ENCODE measurements at places on chromosomes 4 and X. TPM values are rescaled to one million over a fixed set of nuclear protein-coding genes. Genes with fewer than 3 reads are reported as not detected.
A peak's percentile ranks its signal among the peaks of the same experiment; 100 is the strongest.

IKBKG gene
- 46.0 TPM for total RNA-seq

PAGE5 gene
- total RNA-seq, result not detected

TASL gene
- total RNA-seq, result 6.2 TPM

BTK gene
- not detected for total RNA-seq

KLHL2 gene
- 27.3 TPM for total RNA-seq

GRCh38 chrX:107710617-107711391 is 64.8 kb downstream of the TSC22D3 start:
- H3K4me3 ChIP-seq, result peak overlapping the region; percentile 61
- peaks cover 43% of the 10 kb centered on the region for H3K4me1 ChIP-seq
- no peaks in the 10 kb centered on the region for H3K27me3 ChIP-seq
- DNase-seq, result peak; percentile 83

DNA sequence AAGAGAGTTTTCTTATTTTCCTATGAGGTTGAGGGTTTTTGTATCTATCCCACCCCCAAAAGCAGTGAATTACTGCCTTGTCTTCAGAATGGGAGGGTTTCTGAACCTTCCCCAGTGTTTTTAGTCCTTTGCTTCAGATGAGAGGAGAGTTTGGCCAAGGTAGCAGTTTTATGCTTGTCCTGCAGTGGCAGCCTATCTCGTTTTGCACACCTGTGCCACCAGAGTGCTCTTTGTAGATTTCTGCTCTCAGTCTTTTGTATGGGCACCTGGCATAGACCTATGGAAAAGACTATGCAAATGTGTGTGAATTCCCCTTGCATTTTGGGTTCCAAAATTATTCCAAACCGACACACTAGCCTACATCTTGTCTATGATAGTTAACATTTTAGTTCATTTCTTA is 5.8 kb downstream of the TBC1D19 start:
- H3K4me1 ChIP-seq, result peaks cover 14% of the 10 kb centered on the region
- peaks cover 1% of the 10 kb centered on the region for H3K36me3 ChIP-seq
- H3K27me3 ChIP-seq, result no peaks in the 10 kb centered on the region
- no peak for DNase-seq
- H3K4me3 ChIP-seq, result no peak overlapping the region

GRCh38 chr4:116702949-116703348 is 382.4 kb downstream of the TRAM1L1 start:
- no peaks in the 10 kb centered on the region for H3K4me1 ChIP-seq
- H3K27ac ChIP-seq, result no peak overlapping the region
- no peak for DNase-seq
- no peaks in the 10 kb centered on the region for H3K27me3 ChIP-seq

- H3K27ac ChIP-seq, result no peak overlapping the region
- H3K27me3 ChIP-seq, result no peaks in the 10 kb centered on the region
- no peak overlapping the region for H3K4me3 ChIP-seq
- DNase-seq, result no peak
Measured at GRCh38 chr4:82484996-82485783, 54.8 kb downstream of the ENOPH1 start.

- no peak overlapping the region for H3K27ac ChIP-seq
- H3K4me3 ChIP-seq, result no peak overlapping the region
- no peaks in the 10 kb centered on the region for H3K27me3 ChIP-seq
- DNase-seq, result no peak
- peaks cover 24% of the 10 kb centered on the region for H3K36me3 ChIP-seq
- H3K4me1 ChIP-seq, result peaks cover 6% of the 10 kb centered on the region
Measured at GRCh38 chr4:150999086-150999485, 16.0 kb downstream of the LRBA start.

DNA sequence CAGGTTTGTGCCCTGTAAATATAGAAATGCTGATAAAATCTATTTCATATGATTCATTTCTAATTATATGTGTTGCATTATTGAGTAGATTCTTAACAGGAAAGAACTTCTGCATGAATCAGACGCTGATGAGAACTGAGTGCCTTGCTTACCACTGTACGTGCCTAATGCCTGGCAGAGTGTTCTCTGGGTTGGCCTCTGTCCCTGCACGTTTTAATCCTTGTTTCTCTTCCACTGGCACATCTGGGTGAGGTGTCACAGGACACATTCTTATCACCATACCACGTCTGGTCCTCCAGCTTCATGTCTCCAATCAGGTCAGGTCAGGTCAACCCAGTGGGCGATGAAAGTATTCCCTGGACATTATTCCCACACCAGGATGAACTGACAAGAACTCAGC is 53.6 kb downstream of the KLF3 start:
- peaks cover 2% of the 10 kb centered on the region for H3K36me3 ChIP-seq
- no peak for DNase-seq
- no peak overlapping the region for H3K27ac ChIP-seq
- H3K4me3 ChIP-seq, result no peak overlapping the region
- peaks cover 2% of the 10 kb centered on the region for H3K27me3 ChIP-seq

GRCh38 chr4:70943114-70943513 is 40.9 kb downstream of the MOB1B start:
- no peaks in the 10 kb centered on the region for H3K27me3 ChIP-seq
- no peak overlapping the region for H3K27ac ChIP-seq
- H3K4me3 ChIP-seq, result no peak overlapping the region
- peaks cover 1% of the 10 kb centered on the region for H3K4me1 ChIP-seq

DNA sequence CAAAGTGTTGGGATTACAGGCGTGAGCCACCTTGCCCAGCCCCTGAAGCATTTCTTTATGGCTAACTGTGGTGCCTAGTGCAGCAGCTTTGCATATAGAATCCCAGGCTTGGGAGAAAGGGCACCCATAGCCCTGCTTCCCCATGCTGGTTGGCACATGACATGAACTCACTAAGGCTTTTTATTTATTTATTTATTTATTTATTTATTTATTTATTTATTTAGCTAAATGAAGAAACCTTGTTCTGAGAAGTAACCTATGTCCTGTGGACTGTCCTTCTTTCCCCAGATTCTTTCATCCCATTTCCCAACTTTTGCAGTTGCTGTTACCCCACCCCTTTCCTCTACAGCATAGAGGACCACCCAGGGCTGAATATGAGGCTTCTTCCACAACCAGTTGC is 1.9 kb upstream of the GJB1 start:
- no peak overlapping the region for H3K4me3 ChIP-seq
- DNase-seq, result no peak

DNA sequence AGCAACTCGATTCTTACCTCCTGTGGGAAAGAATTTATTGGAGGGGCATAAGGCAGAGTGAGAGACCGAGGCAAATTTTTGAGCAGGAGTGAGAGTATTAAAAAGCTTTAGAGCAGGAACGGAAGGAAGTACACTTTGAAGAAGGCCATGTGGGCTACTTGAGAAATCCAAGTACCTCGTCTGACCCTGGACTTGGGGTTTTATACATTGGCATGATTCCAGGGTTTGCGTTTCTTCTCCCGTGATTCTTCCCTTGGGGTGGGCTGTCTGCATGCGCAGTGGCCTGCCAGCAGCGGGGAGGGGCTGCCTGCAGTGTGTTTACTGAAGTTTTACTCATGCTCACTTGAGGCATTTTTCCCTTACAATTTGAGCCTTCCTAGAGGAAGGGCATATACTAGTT is 3.4 kb downstream of the GALNT7 start:
- H3K4me3 ChIP-seq, result no peak overlapping the region
- no peaks in the 10 kb centered on the region for H3K27me3 ChIP-seq
- no peak overlapping the region for H3K27ac ChIP-seq
- peaks cover 41% of the 10 kb centered on the region for H3K4me1 ChIP-seq
- no peak for DNase-seq
- peaks cover 5% of the 10 kb centered on the region for H3K36me3 ChIP-seq

DNA sequence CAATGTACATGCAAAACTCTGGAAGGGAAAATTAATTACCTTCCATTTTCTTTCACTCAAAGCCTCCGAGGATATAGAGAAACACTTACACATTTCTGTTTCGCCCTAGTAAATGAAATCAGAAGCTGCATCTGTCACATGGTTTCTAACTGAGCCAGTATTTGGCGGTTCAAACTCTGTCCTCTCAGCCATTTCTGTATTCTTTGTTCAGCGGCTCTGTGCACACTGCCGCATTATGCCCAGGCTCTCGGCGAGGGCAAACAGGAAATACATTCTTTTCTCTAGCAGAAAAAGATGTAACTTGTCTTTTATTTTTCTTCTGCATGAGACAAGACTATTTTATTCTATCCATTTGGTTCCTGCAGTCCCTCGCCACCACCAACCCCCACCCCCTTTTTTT is 71.4 kb upstream of the GPM6B start:
- H3K36me3 ChIP-seq, result no peaks in the 10 kb centered on the region
- H3K27ac ChIP-seq, result no peak overlapping the region
- H3K27me3 ChIP-seq, result no peaks in the 10 kb centered on the region

DNA sequence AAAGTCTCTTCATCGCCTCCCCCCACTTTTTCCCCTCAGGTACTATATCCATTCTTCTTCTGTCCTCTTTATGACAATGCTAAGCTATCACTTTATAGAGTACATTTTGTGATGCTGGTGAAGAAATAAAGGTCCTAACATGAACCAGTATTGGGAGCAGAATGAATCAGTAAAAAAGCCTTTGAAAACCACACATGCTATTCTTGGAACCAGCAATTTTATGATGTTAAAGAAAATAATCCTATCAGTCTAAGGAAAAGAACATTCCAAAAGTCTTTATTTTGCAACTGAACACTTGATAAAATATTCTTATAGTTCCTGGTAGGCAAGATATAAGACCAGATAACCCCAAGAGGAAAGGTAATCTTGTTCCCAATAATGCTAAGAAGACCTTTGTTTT is 107.8 kb upstream of the MCF2 start:
- DNase-seq, result no peak
- H3K4me1 ChIP-seq, result peaks cover 21% of the 10 kb centered on the region
- peaks cover 26% of the 10 kb centered on the region for H3K36me3 ChIP-seq
